ENCODE measurements at places on chromosomes 12 and 14.
A peak's percentile ranks its signal among the peaks of the same experiment; 100 is the strongest.

GRCh38 chr14:71933001-71933587 is 865 bp downstream of the RGS6 start:
- DNase-seq: peak; percentile 29

DNA sequence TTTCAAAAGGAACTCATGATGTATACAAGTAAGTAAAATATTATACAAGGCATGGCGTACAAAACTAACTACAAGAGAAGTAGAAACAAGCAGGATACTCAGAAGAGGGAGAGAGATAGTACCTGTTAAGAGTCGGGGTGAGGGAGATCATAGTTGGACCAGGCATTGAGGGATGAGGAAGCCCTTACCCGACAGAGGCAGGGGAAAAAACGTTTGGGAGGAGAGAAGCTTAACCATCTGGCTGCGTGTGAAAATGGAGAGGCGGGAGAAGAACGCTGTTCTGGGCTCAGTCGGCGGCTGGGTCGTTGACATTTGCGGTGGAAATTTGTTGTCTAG is 575 bp upstream of the FMNL3 start:
- no peak for DNase-seq

DNA sequence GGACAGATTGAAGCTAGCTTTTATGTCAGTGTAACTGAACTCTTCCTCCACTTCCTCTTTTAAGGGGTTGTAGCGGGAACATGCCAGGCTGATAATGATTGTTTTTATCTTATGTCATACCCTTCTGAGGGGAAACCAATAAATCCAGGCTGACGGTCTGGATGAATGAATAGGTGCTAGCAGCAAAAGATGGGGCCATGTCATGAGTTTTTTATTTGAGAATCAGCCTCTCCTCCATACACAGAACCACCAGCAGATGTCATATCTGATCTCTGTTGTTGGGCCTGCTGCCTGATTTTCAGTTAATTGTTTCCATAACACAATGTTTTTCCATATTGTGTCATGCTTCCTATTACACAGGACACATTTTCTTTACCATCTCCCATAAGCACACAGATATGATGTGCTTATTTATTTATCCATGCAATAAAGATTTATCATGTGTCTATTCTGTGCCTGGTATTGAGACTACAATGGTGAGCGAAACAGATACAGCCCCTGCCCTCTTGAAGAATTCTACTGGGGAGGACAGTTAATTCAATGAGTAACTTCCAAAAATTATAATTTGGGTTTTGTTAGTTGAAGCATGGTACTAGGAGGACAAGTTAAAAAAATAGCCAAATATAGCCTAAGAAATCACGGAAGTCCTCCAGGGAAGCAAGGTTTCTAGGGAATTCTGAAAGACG is 33.6 kb upstream of the CRY1 start:
- DNase-seq: peak; percentile 40

DNA sequence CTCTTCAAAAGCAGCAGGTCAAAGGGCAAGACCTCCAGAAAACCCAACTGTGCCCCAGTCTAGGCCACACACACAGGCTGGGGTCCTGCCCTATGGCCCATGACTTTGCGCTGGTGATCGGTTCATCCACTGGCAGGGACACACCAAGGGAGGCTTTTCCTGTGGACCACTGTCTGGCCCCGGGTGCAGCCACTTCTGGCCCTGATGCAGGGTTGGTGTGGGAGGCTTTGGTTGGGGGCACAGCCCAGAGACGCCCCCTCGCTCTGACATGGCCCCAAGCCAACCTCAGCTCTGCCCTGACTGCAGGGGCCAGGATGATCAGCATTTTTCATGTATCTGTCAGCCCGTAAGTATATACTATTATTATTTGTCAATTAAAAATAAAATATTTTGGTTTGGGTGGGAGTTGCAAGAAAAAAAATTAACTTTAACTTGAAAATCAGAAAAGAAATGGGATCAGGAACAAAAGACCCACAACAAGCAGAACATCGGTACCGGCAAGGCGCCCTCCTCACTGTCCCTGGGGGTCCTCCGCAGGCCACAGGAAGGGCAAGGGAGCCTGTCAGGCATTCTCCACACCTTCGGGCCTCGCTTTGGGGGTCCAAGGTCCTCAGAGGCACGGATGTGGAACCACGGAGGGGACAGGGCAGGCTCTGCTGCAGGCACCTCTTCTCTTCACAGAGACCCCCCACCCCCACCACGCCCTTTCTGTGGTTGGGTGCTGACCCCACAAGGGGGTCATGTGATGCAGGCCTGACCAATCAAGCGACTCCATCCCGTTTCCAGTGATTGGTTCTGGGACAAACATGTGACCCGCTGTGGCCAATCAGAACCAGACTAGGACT is 181.5 kb upstream of the SFSWAP start:
- DNase-seq: no peak
